ENCODE measurements at places on chromosomes 7 and 10.

GRCh38 chr7:122643250-122643649 lies 55.7 kb downstream of the RNF133 start:
- DNase-seq = no peak

GRCh38 chr7:158450476-158451124 lies 137.0 kb downstream of the PTPRN2 start:
- no peak for DNase-seq

GRCh38 chr7:124089621-124090020 lies 56.8 kb upstream of the TMEM229A start:
- DNase-seq = no peak

DNA sequence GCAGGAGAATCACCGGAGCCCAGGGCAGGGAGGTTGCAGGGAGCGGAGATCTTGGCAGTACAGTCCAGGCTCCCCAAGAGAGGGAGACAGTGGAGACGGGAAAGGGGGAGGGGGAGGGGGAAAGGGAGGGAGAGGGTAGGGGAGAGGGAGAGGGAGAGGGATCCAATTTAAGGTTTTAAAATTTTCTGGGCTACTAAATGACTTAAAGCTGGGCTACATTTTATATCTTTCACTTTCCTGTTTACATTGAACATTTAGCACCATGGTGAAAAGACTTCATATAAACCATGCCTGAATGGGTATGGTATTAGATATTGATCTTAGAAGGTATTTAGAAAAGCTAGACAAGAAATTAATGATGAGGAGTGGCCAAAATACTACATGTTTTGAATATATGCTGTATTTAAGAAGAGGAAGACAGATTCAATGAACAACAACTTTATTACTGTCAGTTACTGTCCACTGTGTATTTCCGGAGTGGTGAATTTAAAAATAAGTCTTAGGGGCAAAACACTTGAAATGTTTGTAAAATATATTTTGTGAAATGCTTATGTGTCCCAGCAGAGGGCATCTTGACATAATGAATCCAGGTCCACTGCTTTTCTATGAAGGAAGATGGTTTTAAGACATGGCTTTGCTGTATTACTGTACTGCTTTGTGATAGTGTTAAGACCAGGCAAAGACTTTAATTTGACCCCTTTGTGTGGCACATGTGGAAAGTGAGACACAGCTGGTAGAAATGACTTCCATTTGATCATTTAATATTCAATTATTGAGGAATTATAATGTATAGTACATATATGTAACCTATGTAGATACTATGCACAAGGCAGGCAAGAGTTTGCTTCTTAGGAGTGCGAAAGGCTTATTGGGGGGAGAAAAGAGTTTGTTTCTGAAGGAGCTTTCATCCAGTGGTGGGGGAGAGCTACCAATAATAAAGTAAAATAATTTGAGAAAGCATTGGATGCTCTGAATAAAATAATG lies 52.8 kb downstream of the NRF1 start:
- no peak for DNase-seq

- no peak for DNase-seq
These were observed 134.9 kb downstream of the SH3PXD2A start for GRCh38 chr10:103720328-103720963.

DNA sequence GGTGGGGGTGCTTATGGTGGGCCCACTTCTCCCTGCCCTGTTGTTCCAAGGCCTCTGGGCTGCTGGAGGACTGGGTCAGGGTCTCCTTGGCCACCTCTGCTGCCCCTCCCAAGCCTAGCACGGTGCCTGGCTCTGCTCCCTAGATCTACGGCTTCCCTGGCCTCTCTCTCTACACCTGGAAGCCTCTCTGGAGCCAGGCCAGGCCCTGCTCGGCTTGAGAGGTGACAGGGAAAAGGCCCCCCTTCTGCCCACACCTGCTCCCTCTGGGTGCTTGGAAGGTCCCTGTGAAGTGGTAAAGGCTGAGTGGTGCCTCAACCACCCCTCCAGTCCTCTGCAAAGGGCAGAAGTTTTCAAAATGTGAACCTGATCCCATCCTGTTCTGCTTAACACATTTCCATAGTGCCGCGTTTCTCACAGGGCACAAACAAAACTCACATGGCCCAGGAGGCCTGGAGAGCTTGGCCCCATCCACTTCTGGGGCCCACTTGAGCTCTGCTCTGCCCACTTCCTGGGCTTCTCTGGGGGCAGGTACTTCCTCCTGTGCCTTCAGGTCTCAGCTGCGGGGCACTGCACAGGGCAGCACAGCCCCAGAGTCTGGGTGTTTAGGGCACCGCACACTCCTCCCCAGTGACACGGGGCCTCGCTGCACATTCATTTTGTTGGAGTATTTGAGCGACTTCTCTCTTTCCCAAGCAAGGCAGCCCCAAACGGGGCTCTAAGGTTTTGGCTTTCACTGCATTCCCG lies 169.9 kb downstream of the PIP4K2A start:
- no peak for DNase-seq

GRCh38 chr7:155815332-155816191 lies 3.3 kb upstream of the SHH start:
- peak; percentile 71 for DNase-seq

DNA sequence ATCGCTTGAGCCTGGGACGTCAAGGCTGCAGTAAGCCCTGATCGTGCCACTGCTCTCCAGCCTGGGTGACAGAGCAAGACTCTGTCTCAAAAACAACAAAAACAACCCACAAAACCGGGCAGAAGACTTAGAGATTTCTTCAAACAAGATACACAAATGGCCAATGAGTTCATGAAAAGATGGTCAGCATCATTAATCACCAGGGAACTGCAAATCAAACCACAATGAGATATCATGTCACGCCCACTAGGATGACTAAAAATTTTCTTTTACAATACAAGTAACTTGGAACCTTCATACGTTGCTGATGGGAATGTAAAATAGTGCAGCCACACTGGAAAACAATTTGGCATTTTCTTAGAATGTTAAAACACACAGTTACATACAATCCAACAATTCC lies 77.3 kb upstream of the GRID1 start:
- no peak for DNase-seq

DNA sequence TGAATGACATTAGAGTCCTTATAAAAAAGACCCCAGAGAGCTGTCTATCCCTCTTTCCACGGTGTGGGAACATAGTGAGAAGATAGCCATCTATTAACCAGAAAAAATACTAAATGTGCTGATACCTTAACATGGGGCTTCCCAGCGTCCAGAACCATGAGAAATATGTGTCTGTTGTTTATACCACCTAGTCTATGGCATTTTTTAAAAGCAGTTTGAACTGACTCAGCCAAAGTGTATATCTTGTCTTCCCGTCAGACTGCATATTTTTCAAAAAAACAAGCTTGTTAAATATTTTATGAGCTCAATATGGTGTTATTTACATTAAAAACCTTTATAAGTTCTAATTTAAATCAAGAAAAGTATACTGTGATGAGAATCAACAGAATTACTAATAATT lies 255.3 kb downstream of the HGF start:
- no peak for DNase-seq

- DNase-seq = peak; percentile 46
These were observed 24.0 kb downstream of the CCSER2 start for GRCh38 chr10:84352251-84352842.

GRCh38 chr10:28302012-28302637 lies 739 bp downstream of the MPP7 start:
- DNase-seq = no peak

GRCh38 chr7:44547536-44548231 lies 6.6 kb upstream of the NPC1L1 start:
- no peak for DNase-seq

DNA sequence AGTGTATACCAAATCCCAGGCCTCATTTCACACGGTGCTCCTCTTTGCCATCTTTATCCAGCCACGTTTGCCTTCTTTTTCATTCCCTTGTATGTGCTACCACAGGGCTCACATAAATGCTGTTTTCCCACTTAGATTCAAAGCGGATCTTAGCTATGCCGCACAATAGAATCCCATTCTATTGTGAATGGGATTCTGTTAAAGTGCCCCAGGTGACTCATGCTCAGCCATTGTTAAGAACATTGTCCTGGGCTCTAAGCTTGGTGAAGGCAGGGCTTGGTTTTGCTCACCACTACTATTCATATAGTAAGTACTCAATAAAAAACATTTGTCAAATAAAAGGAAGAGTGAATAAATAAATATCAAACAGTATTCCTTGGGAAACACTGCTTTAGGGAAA lies 72.3 kb upstream of the PHYHIPL start:
- DNase-seq = no peak

DNA sequence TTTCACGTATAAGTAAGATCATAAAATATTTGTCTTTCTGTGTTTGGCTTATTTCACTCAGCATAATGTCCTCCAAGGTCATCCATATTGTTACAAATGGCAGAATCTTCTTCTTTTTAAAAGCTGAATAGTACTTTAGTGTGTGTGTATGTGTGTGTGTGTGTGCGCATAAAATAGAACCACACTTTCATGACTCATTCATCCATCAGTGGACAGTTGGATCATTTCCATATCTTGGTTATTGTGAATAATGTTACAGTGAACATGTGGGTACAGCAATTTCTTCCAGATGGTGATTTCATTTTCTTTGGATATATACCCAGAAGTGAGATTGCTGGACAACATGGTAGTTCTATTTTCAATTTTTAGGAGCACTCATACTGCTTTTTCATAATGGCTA lies 622.4 kb downstream of the NRG3 start:
- no peak for DNase-seq

GRCh38 chr7:130351791-130352090 lies 7.1 kb downstream of the CPA5 start:
- DNase-seq = no peak

- DNase-seq = no peak
These were observed 11.2 kb upstream of the OPALIN start for GRCh38 chr10:96369890-96370583.

- no peak for DNase-seq
These were observed 386.6 kb downstream of the SH2D4B start for GRCh38 chr10:80924063-80924952.

GRCh38 chr7:92293896-92294590 lies 48.3 kb downstream of the ANKIB1 start:
- DNase-seq = no peak

DNA sequence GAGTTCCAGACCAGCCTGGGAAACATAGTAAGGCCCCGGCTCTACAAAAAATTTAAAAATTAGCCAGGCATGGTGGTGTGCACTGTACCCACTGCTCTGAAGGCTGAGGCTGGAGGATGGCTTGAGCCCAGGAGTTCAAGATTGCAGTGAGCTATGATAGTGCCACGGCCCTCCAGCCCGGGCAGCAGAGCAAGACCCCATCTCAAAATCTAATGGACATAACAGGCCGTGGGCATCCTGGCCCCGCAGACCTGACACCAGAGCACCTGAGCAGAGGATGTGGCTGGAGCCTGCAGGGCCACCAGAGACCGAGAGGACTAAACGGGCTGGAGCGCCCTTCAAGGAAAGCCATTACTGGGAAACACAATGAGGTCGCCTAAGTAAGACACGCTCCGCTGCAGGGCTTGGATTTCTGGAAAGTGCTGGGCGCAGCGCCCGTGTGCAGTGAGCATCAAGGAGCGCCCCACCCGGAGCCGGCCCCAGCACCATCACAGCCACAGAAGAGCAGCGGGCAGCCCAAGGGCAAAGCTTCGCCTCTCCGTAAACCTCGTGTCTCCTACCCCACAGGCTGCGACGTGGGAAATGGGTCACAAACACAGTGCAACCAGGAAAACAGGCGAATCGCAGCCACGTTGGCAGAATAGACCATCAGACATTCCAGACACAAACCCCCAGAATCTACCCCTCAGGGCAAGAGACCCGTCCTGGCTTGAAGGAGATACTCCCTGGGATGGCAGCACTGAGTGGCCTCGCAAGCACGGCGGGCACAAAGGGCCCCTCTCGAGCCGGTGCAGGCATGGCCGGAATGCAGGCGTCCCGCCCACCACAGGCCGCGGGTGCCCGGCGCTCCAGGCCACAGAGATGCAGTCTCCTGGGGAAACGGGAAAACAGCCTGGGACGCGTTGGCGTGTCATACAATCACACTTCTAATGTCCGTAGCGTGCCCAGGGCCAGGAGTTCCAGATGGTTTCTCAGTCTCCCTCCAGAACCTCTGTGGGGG lies 4.9 kb downstream of the RADIL start:
- no peak for DNase-seq

DNA sequence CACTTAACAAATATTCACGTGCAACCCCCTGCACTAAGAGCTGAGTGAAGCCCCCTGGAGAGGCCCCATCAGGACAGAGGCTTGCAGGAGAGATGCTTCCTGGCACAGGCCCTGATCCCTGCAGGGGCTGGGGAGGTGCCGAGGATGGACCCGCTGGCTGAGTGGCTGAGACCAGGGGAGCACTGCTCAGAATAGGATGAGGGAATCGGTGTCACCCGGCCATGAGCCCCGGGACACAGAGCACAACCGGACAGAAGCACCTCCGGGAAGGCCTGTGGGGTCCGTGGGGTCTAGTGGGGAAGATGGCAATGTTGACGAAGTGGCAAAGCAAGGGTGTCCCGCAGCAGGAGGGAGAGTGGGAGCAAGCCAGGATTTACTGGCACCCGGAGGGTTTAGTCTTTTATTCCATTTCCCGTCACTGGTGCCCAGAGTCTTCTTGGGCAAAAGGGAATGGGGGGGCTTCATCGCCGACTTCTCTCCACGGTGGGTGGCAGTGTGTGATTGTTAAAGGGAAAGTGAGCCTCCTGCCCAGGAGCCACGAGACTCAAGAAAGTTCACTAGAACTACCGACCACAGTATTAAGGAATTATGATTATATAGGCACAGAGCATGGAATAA lies 140.7 kb downstream of the ADARB2 start:
- no peak for DNase-seq

- DNase-seq = peak; percentile 75
These were observed 56.2 kb upstream of the TM9SF3 start for GRCh38 chr10:96642973-96643372.

Measured in stimulated activated CD8-positive, alpha-beta memory T cell treated with anti-CD3 and anti-CD28 coated beads, Interleukin-2, amount 100 ng/mL, for 48 hours (primary cell).